Epithelial cell of esophagus (primary cell): ENCODE measurements at places on chromosomes 4 and X.
A peak's percentile ranks its signal among the peaks of the same experiment; 100 is the strongest.

- no peak for DNase-seq
Measured at GRCh38 chr4:26987191-26987590, 126.5 kb downstream of the STIM2 start.

DNA sequence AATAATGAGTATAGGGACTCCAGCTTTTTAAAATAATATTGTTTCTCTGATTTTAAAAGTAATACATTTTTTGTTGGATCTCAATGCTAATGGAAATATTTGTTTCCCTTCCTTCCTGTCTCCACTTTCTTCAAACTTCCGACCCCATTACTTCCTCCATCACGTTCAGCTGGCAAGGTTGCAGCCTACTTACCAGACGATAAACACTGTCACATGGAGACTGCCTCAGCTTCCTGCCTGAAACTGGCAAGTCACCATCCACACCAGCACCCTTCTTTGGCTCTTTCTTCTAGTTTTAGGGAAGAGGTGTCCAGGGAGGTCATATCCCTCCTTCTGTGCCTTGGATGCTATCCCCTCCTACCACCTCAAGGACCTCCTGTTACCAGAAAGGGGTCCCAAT lies 3.4 kb upstream of the INTU start:
- no peak for DNase-seq

DNA sequence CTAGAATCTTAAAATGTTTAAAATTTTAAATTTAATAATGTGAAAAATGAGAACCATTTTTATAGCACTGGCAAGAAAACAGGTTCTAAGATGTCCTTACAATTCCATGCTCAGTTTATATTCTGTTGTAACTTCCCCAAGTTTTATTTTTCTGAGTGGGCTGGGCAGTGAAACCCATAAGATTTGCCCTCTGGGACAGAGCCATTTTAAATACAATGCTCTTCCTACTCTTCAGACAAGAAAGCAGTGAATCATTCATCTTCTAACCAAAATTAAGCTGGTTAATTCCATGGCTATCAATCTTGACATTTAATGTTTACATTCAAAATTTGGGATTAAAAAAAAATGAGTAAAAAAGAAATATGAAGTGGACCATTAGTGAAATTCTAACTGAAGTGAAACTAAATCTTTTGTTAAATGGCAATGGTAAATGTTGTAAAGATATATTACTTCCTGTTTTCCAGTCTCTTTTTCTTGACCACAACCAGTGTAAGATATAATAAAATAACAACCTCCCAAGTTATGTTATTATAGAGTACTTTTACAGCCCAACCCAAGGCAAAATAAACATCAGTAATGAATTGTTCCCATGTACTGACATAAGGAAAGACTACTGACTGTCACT lies 37.2 kb upstream of the PTPN13 start:
- peak; percentile 39 for DNase-seq

DNA sequence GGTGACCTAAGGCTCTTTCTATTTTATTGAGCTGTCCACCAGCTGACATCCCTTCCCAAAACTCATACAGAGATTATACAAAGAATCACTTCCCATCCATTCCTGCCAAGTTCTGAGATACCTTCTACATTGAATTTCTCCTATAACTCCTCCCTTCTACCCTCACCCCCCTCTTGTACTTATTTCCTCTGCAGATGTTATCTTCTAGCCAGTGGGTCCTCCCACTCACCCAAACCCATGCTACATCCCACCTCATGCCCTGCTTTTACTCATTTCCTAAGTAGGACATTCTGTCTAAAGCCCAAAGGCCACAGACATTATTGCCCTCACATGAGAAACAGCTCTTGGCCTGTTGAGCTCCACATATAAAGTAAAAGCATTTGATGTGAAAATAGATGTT lies 28.6 kb downstream of the BMX start:
- DNase-seq = no peak

- DNase-seq = peak; percentile 100
Measured at GRCh38 chr4:77156533-77156911, 485 bp upstream of the CCNG2 start.

DNA sequence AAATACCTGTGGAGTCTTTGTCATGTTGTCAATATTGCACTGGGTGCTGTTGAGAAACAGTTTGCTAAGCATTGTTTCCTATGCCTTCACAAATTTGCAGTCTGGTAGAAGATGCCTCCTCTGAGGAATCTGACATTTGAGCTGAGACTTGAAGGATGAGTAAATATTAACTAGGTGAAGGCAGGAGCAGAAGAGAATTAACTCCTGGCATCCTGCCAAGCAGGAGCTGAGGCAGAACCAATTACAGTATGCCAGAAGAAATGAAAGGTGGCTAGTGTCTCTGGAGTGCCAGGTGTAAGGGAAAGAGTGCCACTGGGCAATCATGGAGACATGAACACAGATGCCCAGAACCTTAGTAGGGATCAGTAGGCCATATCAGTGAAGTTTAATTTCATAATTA lies 1778.2 kb upstream of the PCDH10 start:
- peak; percentile 51 for DNase-seq

GRCh38 chrX:128653524-128654060 lies 601.4 kb upstream of the ACTRT1 start:
- no peak for DNase-seq

- peak; percentile 92 for DNase-seq
Measured at GRCh38 chrX:49039598-49040375, 3.4 kb downstream of the TFE3 start.

DNA sequence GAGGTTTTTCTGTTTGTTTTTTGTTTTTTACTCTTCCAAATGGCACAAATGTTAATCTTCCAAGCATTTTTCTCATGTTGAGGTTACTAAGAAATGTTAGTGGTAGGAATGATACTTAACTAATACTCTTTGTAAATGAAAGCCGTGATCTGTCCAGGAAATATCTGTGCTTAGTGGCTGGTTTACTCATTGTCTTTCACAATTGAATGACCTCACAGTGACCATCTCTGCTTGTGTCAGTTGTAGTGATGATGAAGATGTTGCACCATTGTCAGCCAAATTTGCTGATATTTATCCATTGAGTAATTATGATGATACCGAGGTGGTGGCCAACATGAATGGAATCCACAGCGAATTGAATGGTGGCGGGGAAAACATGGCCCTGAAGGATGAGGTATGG lies 93.5 kb downstream of the TNIP2 start:
- DNase-seq = peak; percentile 82

DNA sequence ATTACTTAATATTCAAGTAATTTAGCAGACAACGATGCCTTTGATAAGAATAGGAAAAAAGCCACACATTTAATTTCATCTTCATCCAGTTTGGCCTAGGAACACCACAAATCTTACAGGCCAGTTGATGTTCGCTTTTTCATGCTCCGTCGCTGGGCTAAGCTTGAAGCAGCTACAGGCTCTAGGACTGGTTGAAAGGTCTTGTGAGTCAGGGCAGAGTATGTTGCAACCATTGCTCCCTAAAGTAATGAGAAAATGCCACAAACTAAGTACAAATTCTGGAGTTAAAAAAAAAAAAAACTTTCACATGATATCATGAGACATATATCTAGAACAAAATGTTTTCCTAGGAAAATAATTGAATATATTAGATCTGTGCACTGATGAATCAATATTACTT lies 123.8 kb downstream of the RPS6KA6 start:
- peak; percentile 3 for DNase-seq

GRCh38 chr4:114108869-114109268 lies 129.4 kb upstream of the ARSJ start:
- DNase-seq = peak; percentile 73

DNA sequence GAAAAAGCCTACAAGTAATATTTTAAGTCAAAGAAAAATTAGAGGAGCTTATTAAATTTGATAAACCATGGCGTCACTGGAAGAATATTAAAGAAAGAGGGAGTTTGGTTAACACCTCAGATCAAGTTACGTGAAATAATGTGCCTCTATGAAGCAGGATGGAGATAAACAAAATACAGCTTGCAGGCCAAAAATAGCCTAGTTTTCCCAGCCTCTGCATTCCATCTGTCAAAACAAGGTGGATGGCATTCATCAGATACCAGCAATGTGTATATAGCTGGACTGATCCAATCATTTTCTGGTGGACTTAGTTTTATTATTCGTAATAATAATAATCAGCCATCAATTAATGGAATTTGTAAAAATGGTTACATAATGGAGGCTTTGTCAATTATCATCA lies 230.7 kb downstream of the NR3C2 start:
- DNase-seq = no peak

DNA sequence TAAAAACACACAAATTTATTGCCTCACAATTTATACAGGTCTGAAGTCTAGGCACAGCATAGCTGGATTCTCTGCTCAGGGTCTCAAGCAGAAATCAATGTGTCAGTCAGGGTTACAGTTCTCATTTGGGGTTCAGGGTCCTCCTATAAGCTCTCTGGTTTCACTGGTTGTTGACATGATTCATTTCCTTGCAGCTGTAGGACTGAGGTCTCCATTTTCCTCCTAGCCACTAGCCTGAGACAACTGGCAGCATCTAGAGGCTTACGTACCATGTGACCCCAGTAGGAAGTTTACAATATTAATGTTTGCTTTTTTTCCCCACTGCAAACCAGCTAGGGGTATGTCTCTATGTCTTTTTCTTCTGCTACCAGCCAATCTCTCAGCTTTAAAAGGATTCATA lies 102.5 kb downstream of the CPEB2 start:
- DNase-seq = no peak
